ENCODE measurements at places on chromosomes 4 and X.

DNA sequence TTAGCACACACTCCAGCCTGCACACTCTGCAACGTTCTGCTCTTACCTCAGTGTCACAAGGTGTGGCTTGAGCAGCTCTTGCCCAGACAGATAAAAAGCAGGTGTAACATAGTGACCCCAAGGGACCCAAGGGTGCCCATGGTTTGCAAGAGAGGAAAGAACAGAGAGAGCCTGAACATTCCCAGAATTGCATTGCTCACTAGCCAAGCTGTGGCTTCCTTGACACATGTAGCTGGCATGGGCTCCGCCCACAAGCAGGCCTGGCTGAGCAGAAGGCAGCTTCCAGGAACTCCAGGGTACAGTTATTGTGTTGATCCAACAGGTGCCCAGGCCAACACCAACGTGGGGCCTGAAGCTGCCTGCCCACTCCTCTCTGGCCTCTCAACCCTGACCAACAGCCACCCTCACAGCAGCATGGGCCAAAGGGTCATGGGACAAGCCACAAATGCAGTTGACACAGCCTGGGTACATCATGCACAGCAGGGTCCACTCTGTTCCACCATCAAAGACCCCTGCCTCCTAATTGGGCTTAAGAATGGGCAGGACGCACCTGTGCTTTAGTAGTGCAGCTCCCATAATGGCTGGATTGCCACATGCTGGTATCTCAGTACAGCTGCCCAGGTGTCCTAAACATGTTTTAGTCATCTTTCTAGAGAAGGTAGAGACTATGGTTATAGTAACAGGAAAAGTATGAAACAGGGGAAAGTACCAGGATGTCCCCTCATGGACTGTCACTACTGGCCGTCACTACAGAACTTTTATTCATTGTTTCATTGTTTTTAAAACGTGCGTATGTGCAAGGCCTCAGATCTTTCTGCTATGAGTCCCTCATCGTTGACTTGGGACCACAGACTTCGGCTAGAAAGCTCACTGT, 73.7 kb upstream of the ACSL1 start:
- H3K36me3 ChIP-seq = no peaks in the 10 kb centered on the region
- H3K4me3 ChIP-seq = no peak overlapping the region
- H3K4me1 ChIP-seq = peaks cover 14% of the 10 kb centered on the region
- peaks cover 6% of the 10 kb centered on the region for H3K27me3 ChIP-seq
- no peak for DNase-seq

- DNase-seq = no peak
- H3K4me1 ChIP-seq = no peaks in the 10 kb centered on the region
- no peak overlapping the region for H3K27ac ChIP-seq
- H3K4me3 ChIP-seq = no peak overlapping the region
- H3K27me3 ChIP-seq = no peaks in the 10 kb centered on the region
Measured at GRCh38 chrX:118074196-118074595, 42.4 kb downstream of the KLHL13 start.

GRCh38 chr4:113476800-113477199, 284.7 kb downstream of the CAMK2D start:
- H3K4me3 ChIP-seq = no peak overlapping the region
- peaks cover 18% of the 10 kb centered on the region for H3K4me1 ChIP-seq
- no peaks in the 10 kb centered on the region for H3K27me3 ChIP-seq

- no peak for DNase-seq
- H3K4me1 ChIP-seq = no peaks in the 10 kb centered on the region
- H3K4me3 ChIP-seq = no peak overlapping the region
- no peaks in the 10 kb centered on the region for H3K27me3 ChIP-seq
Measured at GRCh38 chrX:54208531-54208930, 25.5 kb upstream of the FAM120C start.

- H3K4me3 ChIP-seq = peak overlapping the region; percentile 63
- H3K27ac ChIP-seq = peak overlapping the region; percentile 86
- peaks cover 7% of the 10 kb centered on the region for H3K4me1 ChIP-seq
- peaks cover 2% of the 10 kb centered on the region for H3K27me3 ChIP-seq
- H3K36me3 ChIP-seq = no peaks in the 10 kb centered on the region
- DNase-seq = no peak
Measured at GRCh38 chrX:9997041-9997440, 29.9 kb downstream of the CLDN34 start.

GRCh38 chr4:75745721-75746199, 21.4 kb downstream of the USO1 start:
- H3K27ac ChIP-seq = no peak overlapping the region
- H3K4me1 ChIP-seq = no peaks in the 10 kb centered on the region
- peaks cover 6% of the 10 kb centered on the region for H3K36me3 ChIP-seq
- H3K4me3 ChIP-seq = no peak overlapping the region

DNA sequence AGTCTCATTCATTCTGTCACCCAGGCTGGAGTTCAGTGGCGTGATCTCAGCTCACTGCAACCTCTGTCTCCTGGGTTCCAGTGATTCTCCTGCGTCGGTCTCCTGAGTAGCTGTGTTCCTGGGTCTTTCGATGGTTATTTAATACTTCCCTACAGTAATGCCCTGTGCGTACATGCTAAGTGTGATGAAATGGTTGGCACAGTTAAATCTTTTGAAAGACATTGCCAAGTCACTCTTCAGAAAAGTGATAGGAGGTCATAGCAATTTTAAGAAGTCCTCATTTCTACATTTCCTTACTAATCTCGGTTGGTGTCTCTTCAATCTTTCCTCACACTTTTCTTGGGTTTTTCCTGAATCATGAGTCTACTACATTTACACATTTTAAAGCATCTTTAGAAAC, 14.4 kb downstream of the HTT-AS start:
- no peak for DNase-seq
- no peak overlapping the region for H3K4me3 ChIP-seq
- H3K27me3 ChIP-seq = peaks cover 10% of the 10 kb centered on the region

GRCh38 chr4:151912632-151913031, 151.8 kb upstream of the GATB start:
- no peak overlapping the region for H3K4me3 ChIP-seq
- H3K36me3 ChIP-seq = no peaks in the 10 kb centered on the region
- peaks cover 3% of the 10 kb centered on the region for H3K4me1 ChIP-seq
- H3K27me3 ChIP-seq = peaks cover 8% of the 10 kb centered on the region
- DNase-seq = no peak

DNA sequence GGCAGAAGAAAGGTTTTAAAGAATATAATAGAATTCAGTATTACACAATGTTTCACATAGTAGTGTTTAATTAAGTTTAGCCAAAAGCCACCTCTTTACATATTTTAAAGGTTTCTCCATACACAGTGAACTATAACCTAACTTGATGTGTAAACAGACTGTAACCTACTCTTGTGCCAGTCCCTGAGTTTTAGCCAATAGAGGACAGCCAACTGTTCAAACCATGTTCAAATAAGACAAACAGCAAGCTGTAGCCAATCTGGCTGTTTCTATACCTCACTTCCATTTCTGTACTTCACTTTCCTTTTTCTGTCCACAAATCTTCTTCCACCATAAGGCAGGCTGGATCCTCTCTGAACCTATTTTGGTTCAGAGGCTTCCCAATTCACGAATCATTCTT, 65.2 kb downstream of the TEX13C start:
- no peaks in the 10 kb centered on the region for H3K27me3 ChIP-seq
- H3K27ac ChIP-seq = no peak overlapping the region
- H3K36me3 ChIP-seq = no peaks in the 10 kb centered on the region
- no peaks in the 10 kb centered on the region for H3K4me1 ChIP-seq
- H3K4me3 ChIP-seq = no peak overlapping the region

DNA sequence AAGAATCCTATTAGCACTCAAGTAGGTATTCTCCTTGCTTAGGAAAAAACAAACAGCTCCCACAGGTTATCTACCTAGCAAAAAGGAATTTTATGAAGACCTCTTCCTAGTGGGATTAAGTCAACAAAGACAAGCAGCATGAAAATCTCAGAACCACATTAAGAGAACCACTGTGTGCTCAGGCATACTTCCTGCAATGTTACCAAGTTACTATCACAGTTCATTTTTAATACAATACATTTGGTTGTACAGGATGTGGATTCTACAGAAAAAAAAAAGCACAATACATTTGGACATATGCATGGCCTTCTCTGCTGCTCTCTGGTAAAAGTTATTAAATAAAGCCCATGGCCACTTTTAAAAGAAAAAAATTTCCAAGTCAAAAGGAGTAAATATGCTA, 193.7 kb downstream of the PPP3CA start:
- DNase-seq = no peak
- peaks cover 22% of the 10 kb centered on the region for H3K4me1 ChIP-seq
- no peak overlapping the region for H3K27ac ChIP-seq
- H3K36me3 ChIP-seq = no peaks in the 10 kb centered on the region
- no peak overlapping the region for H3K4me3 ChIP-seq
- no peaks in the 10 kb centered on the region for H3K27me3 ChIP-seq

DNA sequence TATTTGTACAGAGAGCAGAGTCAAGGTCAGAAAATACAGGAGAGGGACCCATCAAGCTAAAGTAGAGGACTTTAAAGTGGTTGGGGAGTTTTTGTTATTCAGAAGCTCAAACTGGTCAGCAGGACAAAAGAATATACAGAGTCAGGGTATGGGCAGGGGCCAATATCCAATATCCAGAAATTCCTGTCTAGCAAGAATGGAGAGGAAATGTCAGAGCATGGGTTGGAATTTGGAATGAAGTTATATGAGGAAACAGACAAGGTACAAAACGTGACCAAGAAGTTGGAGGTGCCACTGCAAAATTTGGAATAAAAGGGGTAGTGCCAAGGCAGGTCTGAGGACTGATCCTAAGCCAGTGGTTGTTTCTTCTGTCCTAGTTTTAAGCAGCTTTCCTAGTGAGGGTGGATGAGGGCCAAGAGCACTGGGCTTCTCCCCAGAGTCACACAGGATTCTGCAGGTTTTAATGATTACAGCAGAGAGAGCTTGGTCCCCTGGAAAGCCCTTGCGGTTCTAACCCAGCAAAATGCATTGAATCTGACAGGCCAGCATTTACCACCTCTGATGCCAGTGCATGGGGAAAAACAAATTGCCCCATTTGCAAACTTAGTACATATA, 304.7 kb upstream of the FTHL17 start:
- H3K27me3 ChIP-seq = no peaks in the 10 kb centered on the region
- no peak for DNase-seq
- no peak overlapping the region for H3K27ac ChIP-seq
- no peak overlapping the region for H3K4me3 ChIP-seq
- H3K4me1 ChIP-seq = no peaks in the 10 kb centered on the region
- no peaks in the 10 kb centered on the region for H3K36me3 ChIP-seq

- H3K27ac ChIP-seq = peak overlapping the region; percentile 66
- peaks cover 3% of the 10 kb centered on the region for H3K27me3 ChIP-seq
- DNase-seq = no peak
- peak overlapping the region; percentile 34 for H3K4me3 ChIP-seq
- H3K4me1 ChIP-seq = peaks cover 10% of the 10 kb centered on the region
Measured at GRCh38 chrX:150028692-150029091, 90.4 kb upstream of the EOLA2 start.

GRCh38 chr4:133584714-133585113, 435.6 kb downstream of the PCDH10 start:
- DNase-seq = peak; percentile 32
- no peak overlapping the region for H3K4me3 ChIP-seq
- H3K36me3 ChIP-seq = no peaks in the 10 kb centered on the region
- H3K27ac ChIP-seq = no peak overlapping the region
- no peaks in the 10 kb centered on the region for H3K4me1 ChIP-seq

DNA sequence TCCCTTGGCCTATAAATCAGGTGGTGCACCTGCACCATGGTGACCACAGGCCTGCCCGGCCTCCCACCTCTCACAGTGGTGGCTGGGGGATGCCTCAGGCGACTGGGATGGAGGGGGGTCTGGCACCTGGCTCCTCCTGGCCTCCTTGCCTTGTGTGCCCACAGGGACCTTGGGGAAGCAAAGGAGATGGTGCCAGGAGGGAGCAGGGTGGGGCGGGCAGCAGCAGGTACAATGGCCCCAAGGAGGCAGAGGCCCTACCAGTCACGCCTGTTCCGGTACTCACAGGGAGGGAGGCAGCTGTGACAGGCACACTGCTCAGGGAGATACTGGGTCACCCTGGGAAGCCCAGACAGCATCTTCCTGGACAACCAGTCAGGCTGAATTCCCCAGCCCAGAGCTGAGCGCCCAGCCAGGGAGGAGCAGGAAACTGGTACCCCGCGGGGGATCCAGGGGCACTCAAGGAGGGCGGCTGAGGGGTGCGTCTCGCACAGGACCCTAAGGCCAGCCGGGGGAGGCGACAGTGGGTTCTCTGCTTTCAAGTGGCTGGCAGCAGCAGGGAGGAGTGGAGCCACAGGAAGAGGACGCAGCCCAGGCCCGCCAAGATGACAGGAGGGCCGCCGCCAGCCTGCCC, 1.2 kb upstream of the TREX2 start:
- no peak overlapping the region for H3K27ac ChIP-seq
- no peaks in the 10 kb centered on the region for H3K27me3 ChIP-seq
- H3K4me1 ChIP-seq = no peaks in the 10 kb centered on the region

GRCh38 chr4:184328022-184328736, 110.5 kb upstream of the ENPP6 start:
- peak overlapping the region; percentile 90 for H3K27ac ChIP-seq
- DNase-seq = peak; percentile 81
- H3K36me3 ChIP-seq = no peaks in the 10 kb centered on the region
- no peaks in the 10 kb centered on the region for H3K27me3 ChIP-seq
- H3K4me1 ChIP-seq = peaks cover 23% of the 10 kb centered on the region

DNA sequence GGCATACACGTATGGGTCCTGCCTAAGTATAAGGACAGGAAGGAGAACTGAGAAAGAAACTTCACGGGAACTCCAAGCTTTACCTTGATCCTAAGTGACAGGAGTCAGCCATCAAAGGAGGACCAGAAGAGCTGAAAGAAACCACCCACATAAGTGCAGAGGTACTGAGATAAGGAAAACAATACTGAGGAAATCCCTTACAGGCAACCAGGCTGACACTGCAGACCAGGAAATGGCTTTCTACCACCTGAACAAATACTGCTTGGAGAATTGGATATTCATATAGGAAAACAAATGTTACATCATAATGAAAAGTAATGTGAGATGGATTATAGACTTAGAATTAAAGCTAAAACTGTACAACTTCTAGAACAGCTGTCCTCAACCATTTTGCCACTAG, 127.0 kb downstream of the IL15 start:
- H3K36me3 ChIP-seq = no peaks in the 10 kb centered on the region
- no peak overlapping the region for H3K27ac ChIP-seq
- H3K27me3 ChIP-seq = peaks cover 3% of the 10 kb centered on the region
- H3K4me3 ChIP-seq = no peak overlapping the region

- H3K36me3 ChIP-seq = no peaks in the 10 kb centered on the region
- H3K27me3 ChIP-seq = no peaks in the 10 kb centered on the region
- H3K4me1 ChIP-seq = no peaks in the 10 kb centered on the region
- H3K27ac ChIP-seq = no peak overlapping the region
- DNase-seq = no peak
Measured at GRCh38 chr4:20386001-20386740, 134.5 kb downstream of the SLIT2 start.

DNA sequence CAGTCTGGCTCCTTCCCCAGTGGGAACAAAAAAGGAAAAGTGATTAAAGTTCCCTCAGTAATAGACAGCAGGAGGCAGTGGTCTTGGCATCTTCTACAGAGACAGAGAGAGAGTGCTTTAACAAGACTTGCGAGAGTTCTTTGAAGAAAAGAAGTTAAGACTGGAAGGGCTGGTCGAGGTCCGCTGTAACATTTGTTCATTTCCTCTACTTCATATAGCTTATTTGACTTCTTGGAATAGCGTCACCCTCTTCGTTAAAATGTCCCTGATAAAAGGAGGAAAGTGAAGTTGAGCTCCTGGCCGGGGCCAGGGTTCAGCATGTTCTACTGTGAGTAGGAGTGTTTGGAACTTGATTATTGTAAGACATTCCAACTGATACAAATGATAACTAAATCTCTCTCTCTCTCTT, 179.8 kb downstream of the SLIT2 start:
- H3K27ac ChIP-seq = no peak overlapping the region
- no peak for DNase-seq
- H3K27me3 ChIP-seq = peaks cover 5% of the 10 kb centered on the region
- H3K4me1 ChIP-seq = no peaks in the 10 kb centered on the region

Measured in activated CD4-positive, alpha-beta T cell treated with anti-CD3 and anti-CD28 coated beads, Interleukin-2, amount 10 ng/mL, durations not matched to agents 24 days and 14 days (primary cell).